BJ (cell line): ENCODE measurements at places on chromosomes 4 and X.
A peak's percentile ranks its signal among the peaks of the same experiment; 100 is the strongest.

DNA sequence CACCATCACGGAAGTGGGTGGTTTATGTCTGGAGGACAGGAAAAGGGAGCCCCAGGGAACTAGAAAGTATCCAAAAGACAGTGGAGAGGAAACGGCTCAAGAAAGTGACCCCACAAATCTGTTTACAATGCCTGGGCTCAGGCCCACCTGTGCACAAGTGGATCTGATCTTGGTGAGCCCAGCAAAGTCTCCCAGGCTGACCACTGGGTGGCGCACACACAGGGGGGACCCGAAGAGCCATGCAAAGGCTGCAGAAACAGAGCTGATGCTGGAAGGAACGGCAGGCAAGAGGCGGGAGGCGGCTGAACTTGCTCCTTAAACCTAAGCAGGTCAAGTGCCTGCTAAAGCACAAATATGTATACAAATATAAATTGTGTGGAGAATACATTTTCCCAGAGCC lies 9.6 kb downstream of the HAUS7 start:
- no peak for DNase-seq

GRCh38 chr4:156475322-156475721 lies 496.3 kb downstream of the PDGFC start:
- no peak for DNase-seq

GRCh38 chrX:78283511-78283910 lies 43.9 kb downstream of the CYSLTR1 start:
- no peak for DNase-seq

GRCh38 chr4:121989715-121990114 lies 37.9 kb upstream of the TRPC3 start:
- DNase-seq = no peak

GRCh38 chr4:168879188-168879587 lies 130.9 kb downstream of the CBR4 start:
- DNase-seq = no peak

- no peak for DNase-seq
Observed at GRCh38 chr4:14339715-14340114, 662.6 kb upstream of the CPEB2 start.

GRCh38 chr4:142373610-142374009 lies 472.5 kb downstream of the INPP4B start:
- DNase-seq = no peak

- no peak for DNase-seq
Observed at GRCh38 chr4:62030958-62031357, 830.8 kb downstream of the ADGRL3 start.

- peak; percentile 53 for DNase-seq
Observed at GRCh38 chrX:50747471-50747900, 66.5 kb downstream of the SHROOM4 start.

DNA sequence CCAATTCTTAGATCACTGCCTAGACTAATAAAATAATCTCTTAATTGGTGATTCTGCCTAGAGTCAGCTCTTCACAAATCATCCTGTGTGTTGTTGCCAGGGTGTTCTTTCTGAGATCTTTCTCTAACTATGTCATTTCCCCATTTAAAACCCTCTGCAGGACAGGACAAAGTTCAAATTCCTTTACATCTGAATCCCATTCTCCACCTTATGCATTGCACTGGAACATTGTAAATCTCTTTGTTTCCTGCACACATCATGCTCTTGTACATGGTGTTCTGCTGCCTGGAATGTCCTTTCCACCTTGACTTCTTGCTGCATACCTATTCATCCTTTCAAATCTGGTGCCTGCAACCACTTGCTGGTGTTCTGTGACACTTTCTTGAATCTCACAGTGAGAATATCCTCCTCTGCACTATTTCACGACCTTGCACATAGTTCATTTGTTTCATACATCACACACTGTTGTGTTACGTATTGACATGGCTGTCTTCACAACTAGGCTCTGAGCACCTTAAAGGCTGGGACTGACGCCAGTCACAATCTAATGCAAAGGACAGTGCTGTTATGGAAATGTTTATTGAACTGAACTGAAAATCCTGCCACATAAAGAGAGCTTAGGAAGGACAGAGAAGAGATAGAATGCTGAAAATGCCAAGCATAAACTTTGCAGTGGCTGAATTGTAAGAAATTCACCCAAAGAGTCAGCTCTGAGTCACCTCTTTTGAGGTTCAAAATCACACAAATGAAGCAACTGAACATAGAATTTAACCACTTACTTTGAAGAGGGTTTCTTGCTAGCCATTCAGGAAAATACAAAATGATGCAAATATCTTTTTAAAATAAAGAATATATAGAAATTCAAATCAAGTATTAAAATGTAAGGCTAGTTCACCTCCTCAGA lies 26.4 kb upstream of the SMIM14 start:
- DNase-seq = no peak
